ENCODE measurements at places on chromosomes 3 and 15. TPM values are rescaled to one million over a fixed set of nuclear protein-coding genes. Genes with fewer than 3 reads are reported as not detected.

GABRG3 gene
- 0.28 TPM for total RNA-seq

XPC gene
- 33.8 TPM for total RNA-seq

FMN1 gene
- 12.1 TPM for total RNA-seq

RPL14 gene
- 568 TPM for total RNA-seq

PLAAT1 gene
- total RNA-seq, result 1.5 TPM

GOLGA8T gene
- total RNA-seq, result 0.49 TPM

RAD51 gene
- 1.5 TPM for total RNA-seq

CNTN6 gene
- 0.14 TPM for total RNA-seq

ROPN1B gene
- 1.1 TPM for total RNA-seq

EFCAB12 gene
- total RNA-seq, result not detected

CKMT1A gene
- total RNA-seq, result 1.8 TPM

MITF gene
- 68.3 TPM for total RNA-seq

ARL14 gene
- total RNA-seq, result not detected

POLQ gene
- 0.41 TPM for total RNA-seq

CD200R1 gene
- not detected for total RNA-seq

C2CD4A gene
- total RNA-seq, result not detected

PIAS1 gene
- 55.9 TPM for total RNA-seq

SAMMSON gene
- not detected for total RNA-seq

HACD2 gene
- total RNA-seq, result 15.3 TPM

PRTG gene
- total RNA-seq, result 1.3 TPM

CCDC50 gene
- 127 TPM for total RNA-seq

ALPK3 gene
- total RNA-seq, result 41.0 TPM

SLC22A14 gene
- total RNA-seq, result not detected

HRH1 gene
- 57.3 TPM for total RNA-seq

FOXB1 gene
- not detected for total RNA-seq

TRH gene
- total RNA-seq, result not detected
